ENCODE measurements at places on chromosomes 13 and 19.

DNA sequence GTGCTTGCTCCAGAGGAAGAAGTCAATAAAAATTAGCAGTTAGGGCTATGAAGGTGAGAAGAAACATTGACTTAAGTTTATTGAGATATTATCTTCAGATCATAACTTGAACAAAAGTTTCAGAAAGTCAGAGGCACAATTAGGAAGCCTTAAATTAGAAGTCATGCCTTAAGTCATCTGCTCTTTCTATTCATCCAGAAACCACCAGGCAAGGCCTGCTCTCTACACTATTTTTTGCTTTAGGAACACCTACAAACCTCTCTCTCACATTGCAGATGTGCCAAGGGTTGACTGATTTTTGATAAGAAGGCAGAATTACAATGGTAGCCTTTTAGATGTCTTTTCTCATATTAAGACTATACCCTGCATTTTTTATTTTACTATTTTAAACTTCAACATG lies 268.7 kb downstream of the SPRY2 start:
- DNase-seq: no peak

- DNase-seq: no peak
These were observed 4.9 kb downstream of the ETFB start for GRCh38 chr19:51361239-51361638.

DNA sequence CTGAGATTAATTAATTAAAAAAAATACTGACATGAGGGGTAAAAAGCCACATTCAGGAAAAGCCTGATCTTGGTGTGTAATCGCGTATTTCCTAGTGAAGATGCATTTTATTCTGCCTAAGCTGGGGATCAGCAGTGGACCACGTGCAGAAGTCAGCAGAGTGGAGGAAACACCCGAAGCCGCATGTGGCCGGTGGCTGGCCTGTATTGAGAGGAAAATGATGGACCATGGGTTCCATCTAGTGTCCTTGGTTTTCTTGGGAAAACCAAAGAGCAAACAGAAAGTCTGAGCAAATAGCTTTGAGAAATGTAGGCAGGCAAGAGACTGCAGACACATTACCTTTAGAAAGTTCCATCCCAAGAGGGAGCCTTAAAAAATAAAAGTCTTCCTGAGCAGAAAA lies 23.7 kb upstream of the SHISA2 start:
- DNase-seq: no peak

- no peak for DNase-seq
These were observed 158.0 kb upstream of the SOX1 start for GRCh38 chr13:111908981-111909380.

- peak; percentile 12 for DNase-seq
These were observed 122.2 kb downstream of the KL start for GRCh38 chr13:33138441-33138840.

Data from fibroblast of skin of abdomen (primary cell).